ENCODE measurements at places on chromosomes 3 and 15.

DNA sequence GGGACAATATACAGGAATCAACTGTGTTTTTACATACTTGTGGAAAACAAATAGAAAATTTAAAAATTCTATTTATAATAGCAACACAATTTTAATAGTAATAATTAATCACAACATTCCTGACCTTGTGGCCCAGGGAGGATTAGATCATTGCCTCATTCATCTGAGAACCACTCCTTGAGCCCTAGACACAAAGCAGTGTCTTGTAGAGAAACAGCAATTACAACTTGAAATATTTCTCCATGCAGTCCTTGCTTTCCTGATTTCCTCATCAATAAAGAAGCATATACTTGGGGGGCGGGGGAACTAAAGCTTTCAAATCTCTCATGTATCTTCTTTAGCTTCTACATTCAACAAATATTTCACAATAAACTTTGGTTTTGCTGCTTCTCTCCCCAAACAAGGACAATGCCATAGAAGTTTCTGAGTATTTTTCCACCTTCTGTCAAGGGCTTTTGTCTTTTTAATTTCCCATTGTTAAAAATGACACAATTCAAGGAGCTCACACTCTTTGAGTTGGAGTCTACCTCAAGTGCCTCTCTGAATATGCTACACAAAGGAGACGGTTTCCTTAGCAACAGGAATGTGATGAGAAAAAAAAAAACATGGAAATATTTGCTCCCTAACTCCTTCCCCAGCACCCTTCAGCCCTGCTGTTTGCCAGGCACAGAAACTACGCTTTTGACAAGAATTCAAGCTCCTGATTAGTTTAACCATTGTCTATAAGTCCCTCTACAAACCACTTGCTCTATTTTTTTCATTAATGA is 118.8 kb downstream of the ARPP21 start:
- H3K27me3 ChIP-seq = no peaks in the 10 kb centered on the region
- H3K4me3 ChIP-seq = no peak overlapping the region
- no peak for DNase-seq
- no peak overlapping the region for H3K27ac ChIP-seq
- no peaks in the 10 kb centered on the region for H3K36me3 ChIP-seq

DNA sequence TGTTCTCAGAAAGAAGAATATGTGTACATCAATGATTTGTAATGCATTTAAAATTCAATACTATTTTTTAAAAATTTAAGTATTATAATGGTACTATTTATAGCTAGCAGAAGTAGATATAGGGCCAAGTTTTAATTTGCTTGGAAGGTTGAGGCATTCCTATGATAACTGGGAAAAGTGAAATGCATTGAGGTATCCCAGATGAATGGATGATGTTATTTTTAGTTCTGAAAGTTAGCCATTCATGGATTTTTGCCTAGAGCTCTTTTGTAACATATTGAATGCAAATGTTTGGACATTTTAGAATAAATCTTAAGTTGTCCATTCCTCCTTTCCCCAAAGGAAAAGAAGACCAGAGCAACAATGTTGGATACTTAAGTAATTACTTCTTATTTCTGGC is 47.6 kb downstream of the GAP43 start:
- no peaks in the 10 kb centered on the region for H3K36me3 ChIP-seq
- no peak overlapping the region for H3K27ac ChIP-seq
- no peak for DNase-seq

GRCh38 chr3:37812499-37812896 is 49.2 kb upstream of the CTDSPL start:
- H3K27ac ChIP-seq = no peak overlapping the region
- H3K4me3 ChIP-seq = no peak overlapping the region
- H3K4me1 ChIP-seq = peaks cover 5% of the 10 kb centered on the region
- H3K27me3 ChIP-seq = no peaks in the 10 kb centered on the region
- DNase-seq = no peak

DNA sequence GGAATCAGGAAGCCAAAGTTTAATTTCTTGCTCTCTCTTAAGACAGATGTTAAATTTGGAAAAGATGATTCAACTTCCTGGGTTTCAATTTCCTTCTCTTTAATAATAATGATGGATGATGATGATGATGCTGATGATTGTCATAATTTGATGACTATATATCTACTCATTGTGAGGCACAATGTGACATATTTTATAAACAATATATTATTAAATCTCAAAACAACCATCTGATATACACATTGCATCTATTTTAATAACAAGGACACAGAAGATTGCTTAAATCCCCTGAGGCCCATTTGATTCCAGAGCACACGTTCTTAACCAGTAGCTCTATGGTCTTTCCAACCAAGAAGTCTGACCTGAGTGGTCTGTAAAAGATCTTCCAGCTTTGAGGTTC is 124.0 kb downstream of the CNTN6 start:
- no peak overlapping the region for H3K27ac ChIP-seq
- no peak for DNase-seq
- H3K27me3 ChIP-seq = no peaks in the 10 kb centered on the region
- H3K36me3 ChIP-seq = no peaks in the 10 kb centered on the region
- H3K4me3 ChIP-seq = no peak overlapping the region

DNA sequence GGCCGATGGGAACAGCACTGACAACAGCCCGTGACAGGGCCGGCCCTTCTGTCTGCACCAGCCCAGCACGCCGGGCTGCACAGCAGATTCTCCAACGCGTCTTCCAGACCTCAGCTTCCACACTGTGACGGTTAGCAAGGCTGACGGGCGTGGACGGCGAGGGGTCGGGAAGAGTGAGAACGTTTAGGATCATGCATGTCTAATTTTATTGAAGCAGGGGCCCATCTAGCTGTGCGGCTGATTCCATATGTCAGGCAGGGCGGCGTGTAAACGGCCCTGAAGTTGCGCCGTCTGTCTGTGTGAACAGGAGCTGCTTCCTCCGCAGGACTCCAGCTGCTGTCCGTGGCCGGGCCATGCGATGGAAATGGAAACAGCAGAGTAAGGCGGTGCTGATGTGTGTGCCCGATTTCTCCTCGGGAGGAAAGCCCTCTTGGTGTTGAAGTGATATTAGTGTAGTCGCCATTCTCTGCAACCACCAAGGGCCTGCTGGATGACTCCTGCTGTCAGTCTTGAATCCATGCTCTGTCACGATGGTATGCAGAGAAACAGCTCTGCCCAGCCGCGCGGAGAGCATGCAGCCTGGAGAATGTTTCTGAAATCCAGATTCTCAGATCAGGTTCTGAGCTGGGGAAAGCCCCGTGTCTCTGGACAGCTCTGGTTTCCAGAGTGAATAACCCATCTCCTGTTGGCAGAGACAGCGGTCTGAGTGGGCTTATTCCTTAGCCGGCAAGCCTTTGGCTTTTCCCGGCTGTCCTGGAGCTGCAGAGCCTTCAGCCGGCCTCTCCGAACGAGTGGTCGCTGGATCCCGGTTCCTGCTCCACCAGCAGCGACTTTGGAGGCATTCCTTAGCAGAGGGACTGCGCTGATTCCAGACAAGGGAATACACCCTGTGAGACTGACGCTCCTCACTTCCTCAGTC is 158.1 kb upstream of the UBE3A start:
- no peaks in the 10 kb centered on the region for H3K36me3 ChIP-seq
- DNase-seq = no peak
- H3K27ac ChIP-seq = no peak overlapping the region
- no peaks in the 10 kb centered on the region for H3K4me1 ChIP-seq

DNA sequence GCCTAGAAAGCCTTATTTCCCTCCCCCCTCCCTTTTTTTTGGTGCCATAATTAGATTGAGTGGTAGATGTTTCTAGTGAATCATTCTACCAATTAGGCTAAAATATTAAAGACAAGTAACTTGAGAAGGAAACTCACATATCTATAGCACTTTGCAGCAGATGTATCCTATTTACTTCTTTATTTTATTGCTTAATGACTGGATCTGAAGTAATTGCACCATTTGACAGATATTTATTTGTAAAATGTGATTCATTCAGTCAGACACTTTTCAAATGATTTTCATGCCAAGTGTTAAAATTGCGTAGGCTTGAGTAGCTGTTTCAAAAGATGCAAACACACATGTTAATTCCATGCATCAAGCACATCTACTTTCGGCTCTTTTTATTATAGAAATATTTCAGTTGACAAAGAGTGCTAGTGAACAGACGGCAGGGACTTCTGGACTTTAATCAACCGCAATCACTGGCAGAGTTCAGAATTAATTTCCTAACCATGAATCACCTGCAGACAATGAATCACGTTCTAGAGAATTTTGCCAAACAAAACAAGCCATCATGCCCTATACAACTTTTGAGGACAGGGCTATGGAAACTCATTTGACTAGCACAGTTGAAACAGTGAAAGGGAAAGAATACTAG is 636.8 kb downstream of the MECOM start:
- no peaks in the 10 kb centered on the region for H3K4me1 ChIP-seq
- H3K27me3 ChIP-seq = no peaks in the 10 kb centered on the region
- no peaks in the 10 kb centered on the region for H3K36me3 ChIP-seq
- H3K4me3 ChIP-seq = no peak overlapping the region
- no peak for DNase-seq

- DNase-seq = no peak
- no peak overlapping the region for H3K27ac ChIP-seq
- H3K4me1 ChIP-seq = peaks cover 9% of the 10 kb centered on the region
- H3K4me3 ChIP-seq = no peak overlapping the region
- peaks cover 60% of the 10 kb centered on the region for H3K36me3 ChIP-seq
These were observed 4.6 kb downstream of the ANAPC13 start for GRCh38 chr3:134481166-134481565.

- H3K27ac ChIP-seq = no peak overlapping the region
- H3K36me3 ChIP-seq = no peaks in the 10 kb centered on the region
- H3K27me3 ChIP-seq = no peaks in the 10 kb centered on the region
- DNase-seq = no peak
These were observed 27.6 kb upstream of the GNB5 start for GRCh38 chr15:52218816-52219215.

GRCh38 chr15:46229263-46229662 is 594.4 kb downstream of the SQOR start:
- no peak for DNase-seq
- no peak overlapping the region for H3K27ac ChIP-seq
- H3K4me1 ChIP-seq = no peaks in the 10 kb centered on the region
- H3K36me3 ChIP-seq = no peaks in the 10 kb centered on the region

DNA sequence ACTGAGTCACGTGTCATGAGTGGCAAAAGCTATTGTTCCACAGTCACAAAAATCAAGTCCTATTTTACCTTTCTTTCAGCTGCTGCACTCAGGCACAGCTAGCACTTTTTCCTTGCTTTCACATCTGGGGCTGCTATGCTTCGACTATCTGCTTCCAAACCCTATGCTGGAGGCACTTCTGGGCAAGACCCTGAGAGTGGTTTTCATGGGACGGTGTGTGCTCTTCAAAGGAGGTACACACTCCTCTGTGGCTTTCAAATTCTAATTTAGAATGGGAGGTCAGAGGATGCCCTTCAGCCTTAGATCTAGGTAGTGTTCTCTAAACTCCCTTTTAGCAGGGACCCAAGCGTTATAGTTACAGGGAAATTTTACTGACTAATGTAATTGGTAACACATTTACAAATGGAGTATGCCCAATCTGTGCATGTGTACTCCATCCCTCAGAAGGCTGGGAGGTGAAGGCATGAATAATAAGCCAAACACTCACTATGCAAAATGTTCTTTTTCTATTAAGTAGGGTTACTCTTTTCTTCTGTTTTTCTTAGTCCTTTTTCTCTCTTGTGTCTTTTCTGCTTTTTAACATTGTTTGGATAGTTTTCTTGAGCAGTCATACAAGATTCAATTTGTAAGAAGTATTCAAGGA is 188.3 kb downstream of the LSAMP start:
- H3K27me3 ChIP-seq = no peaks in the 10 kb centered on the region
- no peaks in the 10 kb centered on the region for H3K36me3 ChIP-seq
- H3K27ac ChIP-seq = no peak overlapping the region
- no peak overlapping the region for H3K4me3 ChIP-seq

DNA sequence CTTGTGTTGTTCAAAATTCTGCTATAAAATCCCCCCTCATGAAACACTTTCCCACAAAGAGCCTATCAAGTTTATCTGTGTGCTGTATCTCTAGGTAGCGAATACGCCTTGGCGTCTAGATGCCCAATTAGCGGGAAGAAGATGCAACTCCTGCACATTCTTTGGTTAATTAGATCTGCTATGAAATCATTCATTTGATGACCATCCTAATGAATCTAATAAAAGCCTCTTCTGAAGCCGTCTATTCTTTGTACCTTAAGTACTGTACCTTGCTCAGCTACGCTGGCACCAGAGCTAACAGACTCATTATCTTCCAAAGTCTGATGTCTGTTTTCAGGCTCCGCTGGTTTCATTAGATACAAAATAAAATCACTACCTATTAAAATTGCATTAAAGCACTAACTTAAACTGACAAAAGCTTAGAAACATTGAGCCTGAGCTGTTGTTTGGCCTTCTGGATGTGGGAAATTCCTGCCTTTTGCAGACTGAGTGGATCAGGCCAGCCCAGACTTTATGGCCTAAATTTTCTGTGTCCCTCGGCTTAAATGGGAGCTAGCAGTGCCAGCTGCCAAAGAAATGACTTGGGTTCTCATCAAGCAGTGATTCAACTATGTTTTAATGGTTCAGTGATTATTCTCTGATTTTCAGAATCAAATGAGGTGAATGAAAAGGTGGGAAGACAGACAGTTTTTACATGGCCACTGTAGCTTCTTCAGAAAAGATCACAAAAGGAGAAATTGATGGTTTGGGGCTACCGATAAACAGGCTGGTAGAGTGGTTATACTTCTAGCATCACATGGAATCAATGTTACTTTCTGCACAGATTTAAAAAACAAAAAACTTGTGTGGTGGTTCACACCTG is 28.4 kb upstream of the CHST2 start:
- no peaks in the 10 kb centered on the region for H3K27me3 ChIP-seq
- H3K4me1 ChIP-seq = no peaks in the 10 kb centered on the region
- no peak for DNase-seq
- H3K36me3 ChIP-seq = no peaks in the 10 kb centered on the region
- no peak overlapping the region for H3K4me3 ChIP-seq

GRCh38 chr3:117114517-117115265 is 405.1 kb downstream of the TUSC7 start:
- no peak overlapping the region for H3K27ac ChIP-seq
- no peak overlapping the region for H3K4me3 ChIP-seq
- H3K27me3 ChIP-seq = no peaks in the 10 kb centered on the region

DNA sequence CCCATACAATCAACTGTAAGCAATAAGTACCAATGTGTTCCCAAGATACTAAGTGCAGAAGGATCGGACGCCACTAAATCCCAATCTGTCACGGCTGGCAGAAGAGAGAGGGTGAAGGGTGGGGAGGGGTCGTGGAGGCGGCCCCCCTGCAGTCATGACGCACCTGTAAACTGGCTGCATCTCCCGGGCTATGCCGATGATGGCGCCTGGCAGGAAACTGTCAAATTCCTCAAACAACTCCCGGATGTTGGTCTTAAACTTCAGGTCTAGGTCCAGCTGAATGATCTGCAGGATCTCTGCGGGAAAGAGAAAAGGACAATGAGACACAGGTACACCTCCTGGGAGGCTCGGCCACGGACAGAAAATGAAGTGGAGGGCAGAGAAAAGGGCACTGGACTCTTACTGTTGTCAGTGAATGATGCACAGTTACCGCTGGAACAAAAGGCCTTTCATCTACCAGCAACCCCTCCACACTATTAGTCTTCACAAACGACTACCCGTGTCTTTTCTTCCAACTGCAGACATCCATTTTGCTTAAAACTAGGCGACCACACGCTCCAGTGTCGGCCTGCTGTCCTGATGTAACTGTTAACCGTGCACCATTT is 114.6 kb downstream of the XXYLT1 start:
- no peak overlapping the region for H3K27ac ChIP-seq
- no peaks in the 10 kb centered on the region for H3K27me3 ChIP-seq
- no peak overlapping the region for H3K4me3 ChIP-seq
- H3K36me3 ChIP-seq = no peaks in the 10 kb centered on the region
- H3K4me1 ChIP-seq = peaks cover 69% of the 10 kb centered on the region

GRCh38 chr15:101689901-101690300 is 34.4 kb downstream of the TARS3 start:
- H3K4me3 ChIP-seq = no peak overlapping the region
- H3K27me3 ChIP-seq = no peaks in the 10 kb centered on the region
- H3K27ac ChIP-seq = no peak overlapping the region
